SHP77 treated with DMSO at 0.1 percent for 48 hours (cell line): ENCODE measurements at places on chromosomes 1 and 21.

DNA sequence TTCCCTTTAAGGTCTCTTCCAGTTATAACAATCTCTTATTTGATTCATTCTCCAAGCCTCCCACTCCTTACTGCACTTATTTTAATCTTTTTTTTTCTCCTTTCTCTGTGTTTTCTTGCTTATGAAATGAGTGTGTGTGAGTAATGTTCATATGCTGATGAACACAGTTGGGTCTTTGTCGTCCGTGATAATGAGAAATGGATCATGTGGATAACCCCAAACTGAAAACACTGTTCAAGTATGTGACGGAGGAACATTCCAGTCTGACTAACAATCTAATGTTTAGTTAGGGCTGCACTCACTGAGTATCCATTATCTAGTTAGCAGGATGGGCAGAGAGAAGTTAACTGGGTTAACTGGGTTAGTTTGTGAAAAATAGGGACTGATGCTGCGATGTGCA is 253.1 kb upstream of the DUSP10 start:
- no peak for DNase-seq

DNA sequence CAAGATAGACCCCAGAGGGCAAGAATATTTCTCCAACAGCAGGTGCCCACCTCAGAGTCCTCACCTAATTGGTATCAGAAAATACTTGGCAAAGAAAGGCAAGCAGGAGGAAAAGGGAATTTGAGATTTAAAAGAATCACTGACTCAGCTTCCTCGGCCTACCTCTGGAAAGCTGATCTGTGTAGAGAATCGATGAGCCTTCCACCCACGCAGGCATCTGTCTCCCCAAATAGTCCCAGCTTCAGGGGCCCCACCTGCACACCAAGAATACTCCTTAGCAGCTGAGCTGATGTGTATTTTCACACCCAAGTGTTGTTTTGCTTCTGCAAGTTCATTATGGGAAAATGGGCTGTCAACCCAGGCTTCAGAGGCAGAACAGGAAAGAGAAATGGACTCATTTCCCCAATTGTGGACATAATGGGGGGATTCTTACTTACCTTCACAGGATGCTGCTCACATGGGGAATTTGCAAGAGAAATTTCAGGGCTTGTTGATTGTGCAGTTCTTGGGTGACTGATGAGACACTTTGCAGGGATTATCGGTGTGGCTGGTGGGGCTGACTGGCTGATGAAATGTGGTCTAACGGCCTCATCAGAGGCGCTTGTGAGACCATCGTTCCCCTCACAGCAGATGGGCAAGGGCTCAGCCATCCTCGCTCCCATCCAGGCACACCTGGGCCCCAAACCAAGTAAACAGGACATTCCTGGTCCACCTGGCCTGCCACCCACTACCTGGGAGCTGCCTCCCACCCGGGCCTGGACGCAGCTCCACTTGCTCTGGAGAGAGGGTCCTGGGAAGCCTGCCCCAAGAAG is 436.3 kb downstream of the PTPRU start:
- no peak for DNase-seq

DNA sequence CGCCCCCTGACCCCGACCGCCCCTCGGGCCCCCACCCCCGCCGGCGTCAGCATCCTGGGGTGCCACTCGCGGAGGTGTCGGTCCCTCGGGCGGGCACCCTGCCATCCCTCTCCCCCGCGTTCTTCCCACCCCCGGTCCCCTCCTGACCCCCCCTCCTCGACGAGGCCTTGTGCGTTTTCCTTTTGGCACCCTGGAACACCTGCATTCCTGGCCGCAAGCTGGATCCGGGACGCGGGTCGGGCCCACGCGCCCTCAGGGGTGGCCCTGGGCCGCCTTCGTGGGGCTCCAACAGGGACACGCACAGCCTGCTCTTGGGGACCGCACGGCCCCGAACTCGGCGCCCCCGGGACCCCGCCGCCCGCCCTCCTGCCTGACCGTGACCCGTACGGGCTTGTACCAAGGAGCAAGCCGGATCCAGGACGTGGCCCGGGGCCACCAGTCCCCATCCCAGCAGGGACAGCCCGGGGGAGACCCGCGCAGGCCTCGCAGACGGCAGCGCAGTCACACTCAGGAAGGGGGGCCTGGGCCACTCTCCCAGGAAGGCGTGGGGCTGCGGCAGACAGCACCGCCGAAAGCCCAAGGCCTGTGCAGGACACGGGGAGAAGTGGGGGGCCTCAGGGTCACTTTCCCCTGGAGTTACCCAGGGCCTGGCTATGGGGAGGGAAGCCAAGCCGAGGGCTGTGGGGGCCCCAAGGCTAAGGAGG is 579 bp upstream of the SLC19A1 start:
- DNase-seq: no peak

- no peak for DNase-seq
Measured at GRCh38 chr1:98965394-98965793, 39.3 kb downstream of the PLPPR5 start.

GRCh38 chr1:89669441-89669840 is 36.5 kb downstream of the LRRC8C start:
- no peak for DNase-seq

DNA sequence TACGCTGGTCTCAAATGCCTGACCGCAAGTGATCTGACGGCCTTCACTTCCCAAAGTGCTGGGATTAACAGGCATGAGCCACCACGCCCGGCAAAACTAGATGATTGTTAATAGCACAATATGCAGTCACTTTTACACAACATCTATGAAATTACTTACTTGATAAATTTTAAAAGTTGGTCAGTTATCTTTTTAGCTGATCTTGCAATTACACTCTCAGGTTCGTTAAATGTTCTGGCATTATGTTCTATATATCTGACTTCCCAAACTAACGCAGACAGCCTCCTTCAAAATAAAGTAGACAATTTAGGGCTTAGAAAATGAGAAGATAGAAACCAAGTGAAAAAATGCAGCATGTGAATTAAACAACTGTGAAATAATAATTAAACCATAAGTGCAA is 31.8 kb upstream of the PSMG1 start:
- no peak for DNase-seq

- DNase-seq: no peak
Measured at GRCh38 chr1:69824932-69825331, 257.2 kb downstream of the LRRC7 start.

- no peak for DNase-seq
Measured at GRCh38 chr1:62285440-62285839, 33.8 kb downstream of the KANK4 start.

- DNase-seq: no peak
Measured at GRCh38 chr1:228008391-228009115, 1.8 kb downstream of the WNT3A start.

DNA sequence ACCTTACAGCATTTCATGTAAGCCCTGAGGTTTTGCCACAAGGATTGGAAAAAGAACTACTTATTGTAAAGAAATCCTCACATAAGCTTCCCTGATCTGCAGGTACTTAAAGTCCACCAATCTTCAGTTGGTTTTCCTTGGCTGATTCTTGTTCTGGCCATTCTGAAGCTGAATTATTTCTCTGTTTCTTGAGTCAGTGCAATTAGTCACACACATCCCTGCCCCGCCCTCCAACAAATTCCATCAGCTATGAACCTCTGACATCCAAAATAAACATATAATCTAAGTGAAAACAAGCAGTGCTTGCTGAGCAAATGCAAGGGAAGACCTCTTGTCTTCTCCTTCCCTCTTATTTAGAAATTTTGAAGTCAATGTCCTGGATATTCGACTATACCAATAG is 8.2 kb upstream of the FNDC7 start:
- no peak for DNase-seq

DNA sequence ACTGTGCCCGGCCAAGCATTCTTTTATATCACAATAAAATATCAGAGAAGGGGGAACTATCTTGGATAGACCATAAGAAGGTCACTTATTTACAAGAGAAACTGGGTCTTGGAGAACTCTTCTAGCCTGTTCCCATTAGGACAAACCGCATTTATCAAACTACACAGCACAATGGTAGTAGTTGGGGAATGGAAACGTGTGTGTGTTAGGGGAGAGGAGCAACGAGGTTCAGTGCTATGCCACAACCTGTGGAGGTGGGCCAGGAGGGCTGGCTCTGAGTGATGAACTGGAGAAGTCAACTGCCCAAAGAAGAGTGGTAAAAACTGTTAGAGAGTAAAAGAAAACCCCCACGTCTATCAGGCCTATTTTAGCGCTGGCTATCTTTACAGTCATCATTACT is 1.6 kb downstream of the DONSON start:
- no peak for DNase-seq

DNA sequence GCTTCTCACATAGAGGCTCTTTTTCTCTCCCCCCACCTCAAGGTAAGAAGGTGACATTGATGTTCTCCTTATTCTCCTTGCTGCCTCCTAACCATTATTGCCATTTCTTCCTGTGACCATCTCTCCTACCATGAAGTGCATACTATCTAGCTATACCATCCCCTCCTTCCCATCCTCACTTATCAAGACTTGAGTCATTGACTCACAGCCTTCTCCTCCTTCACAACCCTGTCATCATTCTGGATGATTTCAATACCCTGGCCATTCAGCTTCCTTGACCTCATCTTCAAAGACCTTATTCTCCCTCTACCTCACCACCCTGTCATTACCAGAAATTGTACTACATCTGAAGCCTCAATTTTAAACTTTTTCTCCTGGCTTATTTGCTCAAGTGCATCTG is 10.9 kb upstream of the HIPK1 start:
- DNase-seq: no peak

- no peak for DNase-seq
Measured at GRCh38 chr1:172826096-172826741, 167.3 kb downstream of the FASLG start.

DNA sequence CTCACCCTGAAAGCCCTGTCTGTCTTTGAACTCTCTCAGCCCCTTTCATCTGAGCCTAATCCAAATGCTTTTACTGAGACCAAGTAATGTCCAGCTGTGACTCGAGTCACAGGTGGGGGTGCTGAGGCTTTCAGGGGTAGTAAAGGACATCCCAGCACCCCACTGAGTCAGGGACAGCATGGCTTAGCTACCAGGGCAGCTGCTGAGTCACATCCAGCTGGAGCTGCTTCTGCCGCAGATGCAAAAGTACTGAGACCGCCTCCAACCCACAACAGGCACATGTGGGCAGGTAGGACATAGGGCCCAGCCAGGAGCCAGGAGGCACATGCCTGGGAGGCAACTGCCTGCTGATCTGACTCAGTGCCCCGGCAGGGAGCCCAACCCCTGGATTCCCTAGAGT is 6.7 kb upstream of the VSIG8 start:
- DNase-seq: no peak

- no peak for DNase-seq
Measured at GRCh38 chr1:96978444-96978843, 256.9 kb downstream of the PTBP2 start.

DNA sequence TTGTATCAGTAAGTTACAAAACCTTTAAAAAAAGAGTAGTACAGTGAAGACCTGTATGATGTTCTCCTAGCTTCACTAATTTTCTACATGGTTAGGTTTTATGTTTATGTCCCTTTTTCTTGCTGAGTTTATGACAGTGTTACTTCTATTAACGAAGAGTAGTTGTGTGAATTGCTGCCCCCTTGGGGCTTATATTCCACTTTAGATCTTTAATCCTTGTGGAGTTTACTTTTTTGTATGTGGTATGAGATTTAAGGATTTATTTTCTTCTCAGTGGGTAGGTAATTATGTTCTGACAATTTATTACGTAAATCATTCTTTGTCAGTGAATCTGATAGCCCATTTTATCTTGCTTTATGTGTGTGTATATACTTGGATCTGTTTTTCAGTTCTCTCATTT is 14.8 kb downstream of the KCTD3 start:
- no peak for DNase-seq

DNA sequence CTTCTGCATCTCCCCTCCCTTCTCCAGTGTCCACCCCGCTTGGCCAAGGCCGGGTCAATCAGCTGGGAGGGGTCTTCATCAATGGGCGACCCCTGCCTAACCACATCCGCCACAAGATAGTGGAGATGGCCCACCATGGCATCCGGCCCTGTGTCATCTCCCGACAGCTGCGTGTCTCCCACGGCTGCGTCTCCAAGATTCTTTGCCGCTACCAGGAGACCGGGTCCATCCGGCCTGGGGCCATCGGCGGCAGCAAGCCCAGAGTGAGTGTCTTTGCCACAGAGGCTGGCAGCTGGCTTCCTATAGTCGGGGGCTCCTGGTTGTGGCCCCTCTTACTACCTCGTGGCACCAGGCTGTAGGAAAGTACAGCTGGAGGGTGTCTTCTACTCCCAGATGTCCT is 3.6 kb downstream of the PAX7 start:
- no peak for DNase-seq

DNA sequence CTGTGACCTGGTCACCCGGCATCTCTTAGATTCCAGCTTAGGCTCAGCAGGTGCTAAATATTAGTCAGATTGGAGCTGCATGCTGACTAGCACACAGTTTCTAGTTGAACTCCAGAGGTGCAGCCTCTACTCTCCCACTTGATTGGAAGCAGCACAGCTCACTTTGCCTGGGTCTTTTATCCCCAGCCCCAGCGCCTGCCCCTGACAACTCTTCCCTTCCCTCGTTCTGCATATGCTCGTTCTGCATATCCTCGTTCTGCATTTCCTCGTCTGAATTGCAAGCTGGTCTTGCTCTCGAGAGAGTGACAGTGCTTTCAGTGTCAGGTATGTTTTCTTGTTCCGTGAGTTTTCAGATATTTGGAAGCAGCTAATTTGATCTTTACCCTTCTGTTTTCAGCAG is 11.7 kb downstream of the COL18A1 start:
- DNase-seq: no peak

DNA sequence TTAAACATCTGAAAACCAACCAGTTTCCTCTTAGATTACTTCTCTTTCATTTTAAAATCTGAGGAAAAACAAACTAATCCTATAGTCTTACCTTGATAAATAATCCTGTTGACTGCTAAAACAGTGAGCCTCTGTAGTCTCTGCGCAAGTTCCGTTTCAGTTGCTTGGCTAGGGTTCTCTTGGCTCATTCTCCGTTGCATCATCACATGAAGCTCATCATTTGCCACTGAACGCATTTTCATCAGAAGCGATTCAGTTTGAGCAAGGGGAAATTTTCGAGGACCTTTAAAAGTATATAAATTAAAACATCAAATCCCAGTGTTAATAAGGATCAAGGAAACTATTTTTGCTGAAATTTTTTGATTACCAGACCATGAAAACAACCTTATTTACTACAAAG is 96.7 kb upstream of the GNG4 start:
- no peak for DNase-seq

DNA sequence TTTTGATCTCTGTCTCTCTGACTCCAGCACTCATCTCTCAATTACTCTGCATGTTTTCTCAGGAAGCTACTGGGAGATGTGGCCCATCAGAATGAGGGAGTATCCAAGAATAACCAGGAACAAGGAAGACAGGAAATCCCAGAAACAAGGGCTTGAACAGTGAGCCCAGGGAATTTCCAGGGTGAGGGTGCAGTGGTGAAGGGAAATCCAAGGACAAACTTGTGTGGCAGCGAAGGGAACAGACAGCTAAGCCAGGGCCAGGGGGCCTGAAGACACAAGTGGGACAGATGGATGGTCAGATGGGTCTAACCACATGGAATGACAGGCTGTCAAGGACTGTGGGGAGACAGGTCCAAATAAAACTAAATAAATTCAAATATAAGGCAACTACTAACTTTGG is 121.8 kb upstream of the ERRFI1 start:
- DNase-seq: no peak

GRCh38 chr21:39334611-39335010 is 14.3 kb downstream of the HMGN1 start:
- no peak for DNase-seq

GRCh38 chr1:39178541-39179431 is 25.7 kb upstream of the MACF1 start:
- no peak for DNase-seq
